ENCODE measurements at places on chromosomes 12 and 14.

- no peak for DNase-seq
Observed at GRCh38 chr12:85661461-85662206, 174.6 kb downstream of the RASSF9 start.

- DNase-seq, result no peak
Observed at GRCh38 chr14:60002819-60003492, 83.0 kb downstream of the LRRC9 start.

DNA sequence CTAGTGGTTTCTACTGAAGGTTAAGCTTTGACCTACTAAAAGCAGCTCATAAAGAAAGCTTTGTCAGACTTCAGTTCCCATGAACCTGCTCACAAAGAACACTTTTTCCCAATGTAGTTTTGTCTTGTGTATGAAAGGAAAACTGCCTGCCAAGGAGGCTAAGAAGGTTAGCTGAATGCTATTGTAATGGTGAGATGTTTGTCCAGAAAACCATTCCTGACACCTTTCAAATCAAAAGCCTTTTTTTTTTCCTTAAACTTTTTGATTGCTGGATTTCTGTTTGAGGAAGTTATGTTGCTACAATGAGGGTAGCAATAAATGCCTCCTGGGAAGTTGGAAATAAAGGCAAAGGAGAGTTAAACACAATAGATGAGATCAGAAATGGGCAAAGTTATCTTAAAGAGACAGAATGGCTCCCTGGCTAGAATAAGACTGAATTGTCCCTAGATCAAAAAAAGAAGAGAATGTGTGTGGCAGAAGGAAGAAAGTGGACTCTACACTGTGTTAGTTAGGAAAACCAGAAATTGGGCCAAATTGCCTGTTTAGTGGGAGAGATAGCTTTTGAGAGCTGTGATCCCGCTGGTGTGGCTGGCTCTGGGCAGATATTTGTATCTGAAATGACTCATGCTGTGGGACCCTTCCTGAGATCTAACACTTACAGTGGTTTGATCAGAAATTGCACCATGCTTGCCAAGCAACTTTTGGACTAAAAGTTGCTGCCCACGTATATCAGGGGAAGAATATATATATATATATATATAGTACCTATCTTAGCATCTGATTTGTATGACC lies 27.5 kb downstream of the TECPR2 start:
- DNase-seq, result no peak

GRCh38 chr14:69002069-69002468 lies 23.0 kb upstream of the ACTN1 start:
- DNase-seq, result peak; percentile 29

- DNase-seq, result no peak
Observed at GRCh38 chr14:35576856-35577255, 42.9 kb downstream of the INSM2 start.

DNA sequence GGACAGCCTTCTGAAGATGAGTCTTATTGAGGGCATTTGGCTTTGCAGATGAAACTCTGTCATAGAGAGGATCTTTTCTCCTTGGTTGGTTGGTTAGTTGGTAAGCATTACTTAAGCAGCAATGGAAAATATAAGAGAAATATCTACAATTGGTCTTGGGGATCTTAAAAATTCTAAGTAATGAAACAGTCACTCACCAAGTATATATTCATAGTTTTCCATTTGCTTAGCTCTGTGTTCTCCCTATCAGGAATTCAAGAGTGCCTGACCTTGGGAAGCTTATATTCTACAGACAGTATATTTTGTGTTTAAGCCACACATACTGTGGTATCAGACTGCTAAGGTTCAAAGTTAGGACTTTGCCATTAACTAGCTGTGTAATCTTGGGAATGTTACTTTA lies at the start of gene OR5AU1:
Gene OR5AU1, minus strand, starts transcription at position 101 of the 400 bp plus-strand sequence. CDS start 191 bp downstream, outside the sequence.
- DNase-seq, result no peak

GRCh38 chr12:118103601-118104382 lies at the start of gene VSIG10:
TSS of gene VSIG10 (minus strand) at chr12:118104011. CDS start at chr12:118103671, 340 bp downstream.
- peak; percentile 19 for DNase-seq

- DNase-seq, result no peak
Observed at GRCh38 chr12:14841761-14842160, 1.6 kb downstream of the ART4 start.

DNA sequence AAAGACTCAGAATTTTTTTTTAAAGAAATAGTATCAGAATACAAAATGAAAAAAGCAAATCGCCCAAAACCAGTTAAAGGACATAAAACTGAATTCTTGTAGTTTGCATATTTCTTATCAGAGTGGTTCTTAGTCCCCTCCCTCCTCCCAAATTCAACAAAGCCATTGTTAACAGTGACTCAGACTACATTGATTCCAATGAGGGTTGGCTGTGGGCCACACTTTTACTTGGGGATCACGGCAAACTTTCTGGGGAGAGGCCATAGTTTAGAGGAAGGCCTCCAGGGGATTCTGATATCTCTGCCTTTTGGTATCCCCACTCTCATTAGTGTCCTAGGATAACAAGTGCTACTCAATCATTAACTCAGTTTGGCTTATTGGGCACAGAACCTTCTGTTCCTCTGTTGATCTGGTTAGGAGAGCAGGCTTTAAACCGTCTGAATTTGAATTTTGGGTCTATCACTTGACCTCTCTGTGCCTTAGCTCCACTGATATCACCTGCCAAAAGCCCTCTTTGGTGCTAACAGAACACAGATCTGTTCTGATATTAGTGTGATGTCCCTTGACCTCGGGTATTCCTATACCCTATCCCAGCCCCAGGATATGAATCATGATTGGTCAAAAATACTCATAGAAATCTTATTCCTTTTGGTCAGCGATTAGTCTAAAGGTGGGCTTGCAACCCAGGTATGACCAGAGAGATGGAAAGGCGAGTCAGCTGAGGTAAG lies 45.2 kb upstream of the APPL2 start:
- DNase-seq, result no peak

DNA sequence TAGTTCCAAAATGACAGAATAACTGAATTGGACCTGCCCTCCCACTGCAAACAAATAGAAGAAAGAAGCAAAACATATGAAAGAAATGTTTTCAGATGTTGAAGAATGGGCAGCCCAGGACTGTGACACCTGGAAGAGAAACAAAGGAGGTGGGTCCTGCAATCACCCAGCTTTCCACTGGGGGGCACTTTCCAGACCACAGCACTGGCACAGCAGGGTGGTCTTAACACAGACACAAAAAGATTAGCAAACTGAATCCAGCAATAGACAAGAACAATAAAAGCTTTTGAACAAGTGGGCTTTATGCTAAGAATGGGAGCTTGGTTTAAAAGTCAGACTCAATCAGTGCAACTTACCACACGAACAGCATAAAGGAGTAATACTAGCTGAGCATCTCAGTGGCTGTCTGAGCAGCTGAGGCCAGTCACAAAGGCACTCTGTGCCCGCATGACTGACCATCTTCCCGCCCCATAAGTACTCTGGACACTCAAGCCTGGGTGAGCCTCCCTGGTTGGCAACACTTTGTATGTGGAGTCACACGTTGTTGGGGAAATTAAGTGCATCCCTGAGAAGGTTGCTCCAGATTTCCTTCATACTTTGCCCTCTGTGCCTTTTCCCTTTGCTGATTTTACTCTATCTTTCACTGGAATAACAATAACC lies 27.7 kb downstream of the JKAMP start:
- peak; percentile 13 for DNase-seq

GRCh38 chr12:103441437-103442181 lies 54.2 kb downstream of the C12orf42 start:
- DNase-seq, result peak; percentile 51

DNA sequence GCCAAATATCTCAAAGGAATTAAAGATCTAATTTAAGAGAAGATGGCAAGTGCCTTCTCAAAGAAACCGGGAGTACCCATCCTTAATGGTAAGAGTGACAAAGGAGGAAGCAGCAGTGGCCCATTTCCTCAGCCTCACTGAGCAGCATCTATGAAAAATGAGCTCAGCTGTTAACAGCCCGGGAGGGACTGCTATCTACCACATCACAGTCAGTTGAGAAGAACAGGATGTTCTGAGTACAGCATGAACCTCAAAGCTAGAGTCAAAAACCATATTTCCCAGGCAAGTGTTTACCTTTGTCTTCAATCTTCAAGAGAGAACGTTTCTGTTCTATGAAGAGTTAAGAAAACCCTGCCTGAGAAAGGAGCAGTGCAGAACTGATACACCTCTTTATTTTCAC lies 115.0 kb downstream of the BTG1 start:
- DNase-seq, result peak; percentile 76

DNA sequence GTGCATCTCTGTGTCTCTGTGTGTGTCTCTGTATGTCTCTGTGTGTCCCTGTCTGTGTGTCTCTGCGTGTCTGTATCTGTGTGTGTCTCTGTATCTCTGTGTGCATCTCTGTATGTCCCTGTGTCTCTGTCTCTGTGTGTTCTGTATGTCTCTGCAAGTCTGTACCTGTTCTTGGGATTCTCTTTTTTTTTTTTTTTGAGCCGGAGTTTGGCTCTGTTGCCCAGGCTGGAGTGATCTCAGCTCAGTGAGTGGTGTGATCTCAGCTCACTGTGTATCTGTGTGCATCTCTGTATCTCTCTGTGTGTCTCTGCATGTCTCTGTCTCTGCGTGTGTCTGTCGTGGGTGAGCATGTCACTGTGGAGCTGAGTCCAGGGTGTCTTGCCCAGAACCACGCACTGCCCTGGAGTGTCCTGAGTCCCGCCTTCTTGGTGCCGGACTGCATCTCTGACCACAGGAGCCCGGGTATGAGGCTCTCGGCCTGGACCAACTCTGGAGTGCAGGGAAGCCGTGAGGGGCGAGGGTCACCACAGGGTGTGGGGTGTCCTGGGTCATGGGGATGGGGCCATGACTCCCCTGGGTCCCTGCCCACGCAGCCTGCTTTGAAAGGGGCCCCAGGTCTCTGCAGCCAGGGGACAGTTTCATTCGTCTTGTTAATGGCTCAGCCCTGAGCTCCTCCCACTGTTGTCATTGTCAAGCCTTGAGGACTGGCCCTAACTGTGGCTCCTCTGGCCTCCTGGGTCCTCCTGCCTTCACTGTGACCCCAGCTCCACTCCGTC lies 11.8 kb downstream of the MYL2 start:
- no peak for DNase-seq

DNA sequence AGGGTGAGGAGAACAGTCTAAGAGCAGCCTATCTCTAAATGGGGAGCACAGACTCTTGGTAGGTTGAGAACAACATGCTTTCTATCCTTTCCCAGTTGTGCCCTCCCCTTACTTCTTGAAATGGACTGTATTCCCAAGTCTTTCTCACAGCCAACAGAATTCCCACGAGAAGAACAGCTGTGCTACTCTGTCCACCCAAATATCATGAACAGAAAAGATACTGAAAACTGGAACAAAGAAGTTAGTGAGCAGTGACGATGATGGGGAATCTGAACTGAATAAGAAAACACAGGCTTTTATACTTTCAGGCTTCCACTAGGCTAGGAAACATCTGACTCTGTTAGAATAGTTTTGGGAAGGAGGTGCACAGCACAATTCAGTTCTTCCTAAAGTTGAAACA lies 3.4 kb downstream of the NACA start:
- no peak for DNase-seq

DNA sequence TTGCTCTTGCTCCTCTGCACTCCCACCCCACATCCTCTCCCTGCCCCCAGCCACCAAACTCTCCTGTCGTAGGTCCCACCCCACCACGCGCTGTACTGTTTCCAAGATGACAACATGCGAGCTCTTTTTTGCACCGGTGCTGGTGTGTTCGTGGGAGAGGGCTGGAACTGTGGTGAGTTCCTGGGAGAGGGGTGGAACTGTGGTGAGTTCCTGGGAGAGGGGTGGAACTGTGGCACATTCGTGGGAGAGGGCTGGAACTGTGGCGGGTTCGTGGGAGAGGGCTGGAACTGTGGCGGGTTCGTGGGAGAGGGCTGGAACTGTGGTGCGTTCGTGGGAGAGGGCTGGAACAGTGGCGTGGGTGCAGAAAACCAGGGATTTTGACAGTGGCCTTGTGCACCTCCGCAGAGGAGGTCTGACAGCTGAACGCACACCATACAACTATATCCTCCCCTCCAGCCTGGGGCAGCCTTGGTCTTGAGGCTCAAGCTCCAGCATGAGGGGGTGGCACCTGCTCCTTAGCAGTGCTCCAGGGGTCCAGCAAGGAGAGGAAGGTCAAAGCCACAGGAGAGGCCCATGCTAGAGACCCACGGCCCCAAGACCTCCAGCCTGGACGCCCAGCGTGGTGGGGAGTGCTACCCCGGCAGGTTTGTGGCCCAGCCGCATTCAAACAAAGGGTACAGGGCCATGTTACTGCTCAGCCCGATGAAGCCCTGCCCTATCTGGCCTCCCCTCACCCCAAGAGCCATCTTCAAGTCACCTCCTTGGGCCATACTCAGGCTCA lies 50.1 kb downstream of the ACTN1 start:
- DNase-seq, result peak; percentile 47

- no peak for DNase-seq
Observed at GRCh38 chr12:32418903-32419519, 19.7 kb downstream of the FGD4 start.

All from activated naive CD4-positive, alpha-beta T cell treated with anti-CD3 and anti-CD28 coated beads for 36 hours (primary cell).